Upper lobe of left lung (tissue), 6 donors: ENCODE measurements at places on chromosomes 7 and 10.

GRCh38 chr7:90111-91063 is 102.0 kb upstream of the FAM20C start:
- H3K4me1 ChIP-seq = peaks cover 6% of the 10 kb centered on the region
- H3K4me3 ChIP-seq = no peak overlapping the region
- H3K36me3 ChIP-seq = no peaks in the 10 kb centered on the region
- no peak overlapping the region for H3K27ac ChIP-seq
- no peak for DNase-seq

DNA sequence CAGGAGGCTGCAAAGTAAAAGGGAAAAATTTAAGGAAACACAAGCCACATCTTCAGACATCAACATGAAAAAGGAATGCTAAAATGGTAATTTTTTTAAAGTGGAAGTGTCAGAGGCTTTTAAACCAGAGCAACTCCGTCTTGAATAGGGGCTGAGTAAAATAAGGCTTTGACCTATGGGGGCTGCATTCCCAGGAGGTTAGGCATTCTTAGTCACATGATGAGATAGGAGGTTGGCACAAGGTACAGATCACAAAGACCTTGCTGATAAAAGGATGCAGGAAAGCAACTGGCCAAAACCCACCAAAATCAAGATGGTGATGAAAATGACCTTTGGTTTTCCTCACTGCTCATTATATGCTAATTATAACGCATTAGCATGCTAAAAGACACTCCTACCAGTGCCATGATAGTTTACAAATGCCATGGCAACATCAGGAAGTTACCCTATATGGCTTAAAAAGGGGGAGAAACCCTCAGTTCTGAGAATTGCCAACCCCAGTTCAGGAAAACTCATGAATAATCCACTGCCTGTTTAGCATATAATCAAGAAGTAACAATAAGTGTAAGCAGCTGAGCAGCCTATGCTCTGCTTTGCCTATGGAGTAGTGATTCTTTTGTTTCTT is 128.3 kb downstream of the SKAP2 start:
- H3K4me3 ChIP-seq = no peak overlapping the region
- H3K36me3 ChIP-seq = peaks cover 3% of the 10 kb centered on the region
- no peak for DNase-seq

- no peaks in the 10 kb centered on the region for H3K4me1 ChIP-seq
- no peaks in the 10 kb centered on the region for H3K27me3 ChIP-seq
- no peak for DNase-seq
- no peaks in the 10 kb centered on the region for H3K36me3 ChIP-seq
- H3K27ac ChIP-seq = no peak overlapping the region
- no peak overlapping the region for H3K4me3 ChIP-seq
Measured at GRCh38 chr7:4302203-4302905, 379.7 kb upstream of the FOXK1 start.

- no peaks in the 10 kb centered on the region for H3K36me3 ChIP-seq
- DNase-seq = no peak
- no peak overlapping the region for H3K4me3 ChIP-seq
- H3K27ac ChIP-seq = no peak overlapping the region
- H3K27me3 ChIP-seq = no peaks in the 10 kb centered on the region
Measured at GRCh38 chr7:31981874-31982390, 88.3 kb downstream of the PDE1C start.
